ENCODE measurements at places on chromosomes 6 and 20.
A peak's percentile ranks its signal among the peaks of the same experiment; 100 is the strongest.

GRCh38 chr6:107538856-107539387, 49.0 kb downstream of the SOBP start:
- DNase-seq: no peak

GRCh38 chr6:56961151-56961550, 6.2 kb downstream of the BEND6 start:
- DNase-seq: no peak

DNA sequence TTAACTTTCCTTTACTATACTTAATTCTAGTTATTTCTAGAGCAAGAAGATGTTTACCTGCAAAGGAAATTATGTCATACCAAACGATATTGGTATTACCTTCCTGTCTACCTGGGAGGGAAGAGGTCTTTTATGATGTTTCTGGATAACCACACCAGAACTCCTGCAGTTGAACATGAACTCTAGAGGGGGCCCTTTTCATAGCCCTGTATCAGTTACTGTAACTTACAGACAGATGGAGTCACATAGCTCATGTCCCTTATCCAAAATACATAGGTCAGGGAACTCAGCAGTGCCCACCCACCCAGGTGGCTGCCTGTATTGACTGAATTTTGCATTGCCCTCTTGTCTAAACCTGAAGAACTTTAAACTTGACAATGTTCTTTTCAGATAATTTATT, 35.1 kb upstream of the MYL9 start:
- DNase-seq: no peak

GRCh38 chr6:123925350-123925749, 121.7 kb downstream of the NKAIN2 start:
- peak; percentile 19 for DNase-seq

DNA sequence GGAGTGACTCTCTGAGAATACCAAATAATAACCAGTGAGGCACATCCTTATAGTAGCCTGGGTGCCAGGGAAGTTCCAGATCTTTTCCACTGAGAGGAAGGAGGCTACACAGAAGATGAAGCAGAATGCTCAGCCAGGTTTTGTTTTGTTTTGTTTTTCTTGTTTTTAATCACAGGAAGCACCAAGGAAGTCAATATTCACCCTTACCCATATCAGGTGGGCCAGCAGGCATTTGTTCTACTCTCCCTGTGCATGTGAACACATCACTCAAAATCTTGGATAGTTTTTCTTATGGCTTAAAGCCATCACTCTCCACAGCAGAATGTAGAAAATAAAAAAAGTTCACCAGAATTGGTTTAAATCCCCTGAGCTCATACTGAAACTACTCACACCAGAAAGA, 10.5 kb downstream of the SLC17A1 start:
- no peak for DNase-seq

DNA sequence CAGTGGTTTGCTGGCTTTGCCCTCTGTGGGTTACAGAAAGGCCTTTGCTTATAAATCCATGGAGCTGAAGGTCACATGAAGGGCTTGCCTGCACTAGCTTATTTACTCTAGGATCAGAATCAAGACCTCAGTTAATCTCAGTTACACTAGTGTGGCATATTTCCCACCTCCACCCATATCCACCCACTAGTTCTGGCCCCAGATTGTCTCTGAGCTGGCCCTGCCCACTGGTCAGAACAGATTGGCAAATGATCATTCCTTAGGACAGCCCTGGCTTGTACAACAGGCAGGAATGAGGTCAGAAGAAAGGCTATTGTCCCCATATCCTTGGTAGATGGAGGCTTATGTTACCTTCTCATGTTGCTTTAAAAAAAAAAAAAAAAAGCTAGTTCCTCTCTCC, 33.3 kb upstream of the SASH1 start:
- no peak for DNase-seq

- no peak for DNase-seq
Observed at GRCh38 chr20:41336711-41337492, 3.7 kb upstream of the LPIN3 start.

GRCh38 chr20:63553251-63553932, 567 bp upstream of the FNDC11 start:
- peak; percentile 79 for DNase-seq

DNA sequence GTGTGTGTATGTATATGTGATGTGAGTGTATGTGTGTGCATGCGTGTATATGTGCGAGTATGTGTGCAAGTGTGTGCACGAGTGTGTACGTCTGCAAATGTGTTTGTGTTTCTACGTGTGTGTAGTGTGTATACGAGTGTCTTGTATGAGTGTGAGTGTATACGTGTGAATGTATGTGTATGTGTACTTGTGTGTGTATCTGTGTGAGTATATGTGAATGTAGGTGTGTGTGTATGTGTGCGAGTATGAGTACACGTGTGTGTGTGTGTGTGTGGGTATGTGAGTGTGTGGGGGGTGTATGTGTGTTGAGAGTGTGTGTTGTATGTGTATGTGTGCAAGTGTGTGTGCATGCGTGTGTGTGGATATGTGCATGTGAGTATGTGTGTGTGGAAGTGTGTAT, 602.0 kb upstream of the CDH4 start:
- DNase-seq: no peak
